ENCODE measurements at places on chromosomes 4 and X.

DNA sequence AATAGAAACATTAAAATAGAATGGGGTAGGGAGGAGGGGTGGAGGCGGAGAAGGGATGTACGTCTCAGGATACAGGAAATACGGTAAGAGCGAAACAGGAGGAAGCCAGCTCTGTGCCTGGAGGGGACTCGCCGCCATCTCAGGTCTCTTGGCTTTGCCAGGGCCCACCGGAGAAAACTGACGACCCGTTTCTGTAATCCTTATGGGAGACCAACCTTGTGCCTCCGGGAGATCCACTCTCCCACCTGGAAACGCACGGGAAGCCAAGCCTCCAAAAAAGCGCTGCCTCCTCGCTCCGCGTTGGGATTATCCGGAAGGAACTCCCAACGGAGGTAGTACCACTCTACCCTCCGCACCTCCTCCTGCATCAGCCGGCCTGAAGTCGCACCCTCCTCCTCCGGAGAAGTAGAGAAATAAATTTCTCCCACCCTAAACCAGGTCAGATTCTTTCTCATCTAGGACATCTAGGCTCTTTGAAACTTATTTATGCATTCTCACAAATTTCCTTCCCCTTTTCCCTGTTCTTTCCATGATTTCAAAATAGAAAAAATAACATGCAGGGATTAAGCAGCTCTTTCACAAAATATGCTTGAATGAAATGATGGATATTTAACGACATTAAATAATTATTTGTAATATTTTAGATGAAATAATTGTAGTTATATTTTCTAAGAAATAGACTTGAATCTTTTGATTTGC is at the start of gene NBDY:
Gene NBDY (plus strand): TSS at position 92 of the 699 bp plus-strand sequence. CDS start 111 bp downstream, at position 203.
- DNase-seq: peak; percentile 17

DNA sequence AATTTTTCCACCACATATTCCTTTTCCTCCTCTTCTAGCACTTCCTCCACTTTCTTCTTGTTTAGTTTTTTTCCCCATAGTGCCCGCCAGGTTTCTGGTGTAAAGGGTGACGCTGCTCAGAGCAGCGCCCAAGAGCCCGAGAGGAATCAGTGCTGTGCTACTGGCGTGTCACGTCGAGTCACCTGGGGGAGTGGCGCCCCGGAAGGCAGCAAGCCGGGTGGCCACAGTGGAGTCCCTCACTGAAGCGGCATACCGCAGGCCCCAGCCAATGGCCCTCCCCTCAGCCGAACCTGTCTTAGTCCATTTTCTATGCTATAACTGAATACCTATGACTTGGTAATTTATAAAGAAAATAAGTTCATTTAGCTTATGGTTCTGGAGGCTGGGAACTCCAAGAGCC is 51.5 kb downstream of the SPIN4 start:
- no peak for DNase-seq

DNA sequence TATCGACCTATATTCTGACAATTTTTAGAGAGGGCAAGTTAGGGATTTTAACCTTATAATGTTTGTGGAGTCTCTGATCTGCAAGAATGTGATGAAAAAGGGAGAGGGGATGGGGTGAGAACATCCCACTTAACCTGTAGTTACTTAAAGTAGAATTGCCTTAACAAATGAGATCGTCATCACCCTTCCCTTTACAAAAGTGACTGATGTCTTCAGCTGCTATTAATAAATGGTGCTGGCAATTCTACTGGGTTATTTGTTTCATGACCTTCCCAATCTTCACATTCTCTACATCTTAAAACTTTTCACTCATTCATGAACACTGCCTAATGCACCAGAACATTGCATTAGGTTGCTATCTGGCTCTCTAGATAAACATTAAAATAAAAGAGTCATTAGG is 873.4 kb upstream of the LCORL start:
- no peak for DNase-seq

- DNase-seq: no peak
These were observed 97.9 kb downstream of the NEUROG2 start for GRCh38 chr4:112418092-112418491.
